ENCODE measurements at places on chromosomes 11 and 22.

GRCh38 chr22:35561796-35562526, 21.3 kb downstream of the RASD2 start:
- no peak for DNase-seq

- DNase-seq, result no peak
These were observed 98.0 kb upstream of the OR5AK2 start for GRCh38 chr11:56890584-56891305.

- no peak for DNase-seq
These were observed 124.9 kb downstream of the MRTFA start for GRCh38 chr22:40511604-40512003.

DNA sequence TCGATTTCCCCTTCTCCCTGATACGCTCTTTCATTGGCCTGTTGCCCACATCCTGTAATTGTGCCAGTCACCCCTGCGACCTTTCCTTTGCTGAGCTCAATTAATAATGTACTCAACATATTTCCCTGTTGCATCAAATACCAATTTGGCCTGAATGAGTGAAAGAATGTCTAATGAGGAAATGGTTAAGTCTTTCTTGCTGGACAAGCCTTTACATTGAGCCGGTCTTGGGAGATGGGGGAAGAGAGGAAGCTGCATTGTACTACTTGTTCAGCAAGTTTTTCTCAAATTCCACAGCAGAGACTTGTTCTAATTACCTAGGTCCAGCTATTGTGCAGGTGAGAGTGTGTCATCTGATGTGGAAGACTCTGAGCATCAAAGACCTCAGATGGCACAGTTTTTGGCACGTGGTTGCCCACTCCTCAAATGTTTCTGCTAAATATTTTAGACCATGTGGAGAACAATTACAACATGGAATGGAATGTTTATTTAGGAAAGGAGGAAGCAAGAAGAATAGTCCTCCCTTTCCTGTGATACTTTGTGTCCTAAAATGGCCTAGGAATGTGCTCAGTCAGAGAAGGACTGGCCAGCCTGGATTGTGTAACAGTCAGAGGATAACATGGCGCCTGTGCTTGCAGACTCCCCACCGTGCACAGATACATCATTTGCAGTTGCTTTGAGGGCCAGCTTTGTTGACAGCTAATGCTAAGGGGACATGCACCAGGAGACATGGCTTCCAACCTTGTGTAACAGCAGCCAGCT, 129.5 kb upstream of the E2F8 start:
- DNase-seq, result no peak

DNA sequence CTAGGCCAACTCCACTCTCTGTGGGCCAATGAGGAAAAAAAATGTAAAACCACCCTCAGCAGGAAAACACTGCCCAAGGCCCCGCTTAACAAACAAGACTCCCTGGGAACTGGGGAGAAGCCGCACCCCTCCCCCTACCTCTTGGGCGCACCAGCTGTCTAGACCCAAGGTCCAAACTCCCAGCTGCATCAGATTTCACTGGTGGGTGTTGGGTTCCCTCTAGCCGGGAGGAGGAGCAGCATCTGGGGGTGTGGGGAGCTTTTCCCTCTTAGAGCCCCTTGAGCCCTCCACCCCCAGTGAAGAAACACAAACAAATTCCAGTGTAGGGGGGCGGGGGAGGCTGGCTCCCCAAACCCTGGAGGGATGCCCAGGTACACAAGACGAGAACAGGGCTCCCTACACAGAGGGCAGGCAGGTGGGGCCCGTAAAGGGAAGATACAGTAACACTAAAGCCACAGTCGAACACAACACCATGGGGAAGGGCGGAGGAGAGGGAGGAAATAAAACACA, 64.9 kb downstream of the NECTIN1 start:
- no peak for DNase-seq

DNA sequence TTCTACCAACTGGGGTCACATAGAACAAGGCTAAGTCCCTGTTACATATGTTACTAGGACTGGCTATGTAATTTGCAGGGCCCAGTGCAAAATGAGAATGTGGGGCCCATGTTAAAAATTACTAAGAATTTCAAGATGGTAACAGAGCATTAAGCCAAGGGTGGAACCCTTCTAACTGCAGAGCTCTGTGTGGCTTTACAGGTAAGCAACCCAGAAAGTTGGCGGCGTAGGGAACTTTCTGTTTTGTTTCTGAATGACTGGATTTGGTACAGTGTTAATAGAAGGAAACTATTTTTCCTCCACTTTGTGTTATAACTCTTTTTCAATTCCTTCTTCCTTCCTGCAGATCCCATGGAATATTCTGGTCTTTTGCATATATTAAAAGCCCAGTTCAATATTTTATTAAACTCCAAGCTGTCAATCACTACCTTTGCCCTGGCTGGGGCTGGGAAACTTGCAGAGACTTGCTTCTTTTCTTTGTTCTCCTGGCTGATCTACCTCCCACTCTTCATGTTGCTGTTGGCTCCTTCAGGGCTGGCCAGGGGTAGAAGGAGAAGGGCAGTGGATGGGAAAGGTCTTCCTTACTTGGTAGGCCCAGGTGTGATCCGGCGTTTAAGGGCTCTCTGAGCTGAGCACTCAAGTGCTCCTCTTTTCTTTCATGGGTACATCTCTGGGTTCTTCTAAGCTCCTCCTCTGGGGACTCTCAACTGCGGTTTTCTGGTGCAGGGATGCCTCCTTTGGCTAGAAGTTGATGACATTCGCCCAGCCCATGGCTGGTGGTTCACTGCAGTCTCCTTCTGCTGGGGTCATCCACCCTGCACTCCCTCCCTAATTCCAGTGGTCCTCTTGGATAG, 67.7 kb downstream of the SNX19 start:
- DNase-seq, result no peak

GRCh38 chr11:33376331-33377310, 119.4 kb downstream of the HIPK3 start:
- DNase-seq, result no peak

DNA sequence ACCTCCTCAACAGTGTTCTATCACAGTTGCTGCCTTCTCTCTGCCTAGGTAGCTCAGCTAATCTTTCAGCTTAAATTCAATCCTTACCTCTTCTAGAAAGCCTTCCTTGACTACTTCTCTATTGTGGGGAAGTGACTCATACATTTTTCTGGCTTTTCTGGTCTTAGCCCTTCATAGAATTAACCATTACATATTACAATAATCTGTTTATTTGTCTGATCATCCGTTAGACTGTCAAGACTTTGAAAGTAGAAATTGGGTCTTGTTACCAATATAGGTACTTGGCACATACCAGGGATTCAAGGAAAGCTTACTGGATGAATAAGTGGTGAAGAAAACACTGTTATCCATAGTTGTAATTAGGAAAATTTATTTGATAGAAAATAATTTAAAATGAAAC, 89.6 kb downstream of the FANCF start:
- no peak for DNase-seq

DNA sequence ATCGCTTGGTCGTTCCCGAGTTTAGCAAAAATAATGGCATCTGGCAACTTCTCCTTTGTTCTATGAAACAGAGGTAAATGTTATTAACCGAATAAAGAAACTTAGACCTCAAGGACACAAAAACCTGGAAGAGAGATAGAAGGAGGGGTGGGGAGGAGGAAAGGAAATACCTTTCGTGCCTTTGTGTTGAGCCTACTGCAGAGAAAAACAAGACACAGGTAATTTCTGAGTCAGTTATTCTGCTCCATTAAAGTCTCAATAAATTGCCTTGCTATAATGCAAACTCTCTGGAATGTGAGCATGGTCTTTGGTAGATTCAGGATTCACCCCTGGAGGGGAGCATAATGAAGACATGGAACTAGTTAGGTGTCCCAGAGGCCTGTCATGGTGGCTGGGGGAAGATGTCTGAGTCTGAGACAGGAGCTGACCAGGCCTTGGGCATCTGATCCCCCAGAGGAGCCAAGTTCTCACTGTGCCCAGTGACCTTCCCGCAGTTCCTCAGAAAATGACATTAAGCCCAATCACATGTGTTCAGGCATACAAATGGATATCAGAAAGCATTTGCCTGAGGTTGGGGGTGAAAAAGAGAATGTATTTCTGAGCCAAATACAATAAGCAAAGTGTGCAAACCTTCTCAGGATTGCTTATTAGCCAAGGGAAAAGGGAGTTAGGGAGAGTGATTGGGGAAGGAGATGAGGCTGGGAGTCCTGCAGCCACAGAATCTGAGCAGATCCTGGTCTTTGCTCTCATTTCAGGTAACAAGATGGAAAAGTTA, 72.6 kb upstream of the CADM1 start:
- no peak for DNase-seq

Measured in cortex of kidney (tissue), 1 donor.